Suppressor macrophage (primary cell): ENCODE measurements at places on chromosomes 4 and X.

DNA sequence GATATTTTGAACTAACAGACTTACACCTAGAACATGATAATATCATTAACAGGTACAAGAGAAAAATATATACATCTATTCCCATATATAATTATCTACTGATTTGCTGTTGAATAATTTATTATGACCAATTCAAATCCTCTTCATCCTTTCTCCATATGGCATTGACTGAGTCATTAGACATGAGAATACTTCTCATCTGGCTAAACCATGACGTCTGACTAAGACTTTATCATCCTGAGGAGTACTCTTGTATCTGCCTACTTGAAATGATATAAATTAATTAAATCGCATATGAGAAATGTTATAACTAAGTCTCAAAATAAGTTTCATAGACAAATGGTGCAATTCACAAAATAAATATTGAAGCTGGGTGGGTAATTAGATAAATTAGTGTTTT is 67.4 kb downstream of the EMCN start:
- DNase-seq: no peak

DNA sequence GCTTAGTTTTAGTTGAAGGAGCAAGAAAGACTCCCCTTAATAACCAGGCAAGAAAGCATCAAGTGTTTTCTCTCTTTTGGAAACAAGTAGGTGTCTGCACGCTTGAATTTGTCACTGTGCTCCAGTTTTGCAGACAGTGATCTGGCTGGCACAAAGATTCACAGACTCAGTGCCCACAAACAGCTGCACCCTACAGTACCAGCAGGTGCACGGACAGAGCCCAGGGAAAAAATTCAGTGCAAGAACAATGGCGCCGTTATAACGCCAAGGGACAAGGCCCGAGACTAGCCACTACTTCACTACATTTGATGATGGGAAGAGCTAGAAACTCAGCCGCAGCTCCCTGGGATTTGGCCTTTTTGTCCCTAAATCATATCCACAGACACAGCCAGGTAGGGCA is 56.0 kb downstream of the ZNF827 start:
- no peak for DNase-seq

- peak; percentile 1 for DNase-seq
Measured at GRCh38 chr4:138158746-138159297, 83.3 kb downstream of the SLC7A11 start.

- no peak for DNase-seq
Measured at GRCh38 chr4:176834531-176834930, 41.8 kb upstream of the VEGFC start.

GRCh38 chr4:182018691-182019090 is 224.5 kb upstream of the TENM3 start:
- DNase-seq: no peak

DNA sequence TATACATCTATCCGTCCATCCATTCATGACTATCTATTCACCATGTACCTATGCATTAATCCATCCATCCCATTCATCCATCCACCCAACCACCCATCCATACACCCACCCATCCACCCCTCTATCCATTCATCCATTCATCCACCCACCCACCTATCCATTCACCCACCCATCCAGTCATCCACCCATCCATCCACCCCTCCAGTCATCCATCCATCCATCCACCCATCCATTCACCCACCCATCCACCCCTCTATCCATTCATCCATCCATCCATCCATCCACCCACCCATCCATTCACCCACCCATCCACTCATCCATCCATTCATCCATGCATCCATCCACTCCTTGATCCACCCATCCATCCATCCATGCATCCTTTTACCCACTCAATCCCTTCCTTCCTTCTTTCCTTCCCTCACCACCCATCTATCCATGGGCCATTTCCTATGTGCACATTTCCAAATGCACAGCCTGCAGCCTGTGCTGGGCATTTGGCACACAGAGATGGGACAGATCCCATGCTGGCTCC is 100.8 kb upstream of the ADRA2C start:
- DNase-seq: no peak
